ENCODE measurements at places on chromosomes 12 and 14.

DNA sequence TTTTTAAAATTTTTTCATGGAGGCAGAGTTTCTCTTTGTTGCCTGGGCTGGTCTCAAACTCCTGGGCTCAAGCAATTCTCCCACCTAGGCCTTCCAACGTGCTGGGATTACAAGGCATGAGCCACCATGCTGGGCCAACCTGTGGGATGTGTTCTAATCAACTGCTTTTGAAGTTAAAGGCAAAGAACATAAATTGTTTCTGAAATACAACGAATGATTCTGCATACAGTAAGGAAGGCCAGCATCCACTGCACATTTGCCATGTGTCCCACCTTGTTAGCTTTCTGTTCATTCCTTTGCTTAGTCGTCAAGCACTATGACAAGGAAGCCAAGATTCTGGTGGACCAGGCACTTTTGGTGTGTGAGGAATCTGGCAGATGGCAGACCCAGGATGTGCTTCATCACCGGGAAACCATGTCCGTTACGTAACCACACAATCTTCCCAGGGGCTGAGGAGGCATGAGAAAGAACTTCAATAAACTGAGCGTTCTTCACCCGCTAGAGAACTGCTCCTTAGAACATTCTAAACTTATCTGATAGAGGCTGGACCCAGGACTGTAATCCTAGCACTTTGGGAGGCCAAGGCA lies 24.5 kb downstream of the MOK start:
- H3K4me1 ChIP-seq: no peaks in the 10 kb centered on the region
- no peak overlapping the region for H3K27ac ChIP-seq
- no peak for DNase-seq
- H3K4me3 ChIP-seq: no peak overlapping the region
- no peaks in the 10 kb centered on the region for H3K27me3 ChIP-seq
- H3K36me3 ChIP-seq: no peaks in the 10 kb centered on the region

GRCh38 chr12:21370845-21371449 lies 1.8 kb upstream of the IAPP start:
- H3K4me1 ChIP-seq: peaks cover 12% of the 10 kb centered on the region
- no peak for DNase-seq
- no peak overlapping the region for H3K27ac ChIP-seq

DNA sequence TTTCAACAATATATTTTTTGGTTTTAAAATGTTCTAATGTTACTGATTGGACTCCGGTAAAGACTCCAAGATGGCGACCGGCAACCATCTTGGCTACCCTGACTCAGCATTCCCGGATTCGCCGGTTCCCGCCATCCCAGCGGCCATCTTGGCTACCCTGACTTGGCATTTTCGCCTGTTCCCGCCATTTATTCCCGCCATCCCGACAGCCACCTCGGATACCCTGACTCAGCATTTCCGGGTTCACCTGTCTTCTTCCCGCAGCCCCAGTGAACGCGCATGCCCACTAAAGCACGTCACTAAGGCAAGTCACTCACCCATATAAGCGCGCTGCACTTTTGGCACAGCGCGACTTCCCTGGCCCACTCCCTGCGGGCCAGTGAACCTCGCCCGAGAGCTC lies 9.0 kb upstream of the LRFN5 start:
- H3K4me3 ChIP-seq: no peak overlapping the region
- no peak overlapping the region for H3K27ac ChIP-seq
- H3K27me3 ChIP-seq: no peaks in the 10 kb centered on the region
- H3K4me1 ChIP-seq: no peaks in the 10 kb centered on the region
- no peaks in the 10 kb centered on the region for H3K36me3 ChIP-seq

GRCh38 chr14:26828741-26829140 lies 230.9 kb upstream of the NOVA1 start:
- H3K4me3 ChIP-seq: no peak overlapping the region
- DNase-seq: no peak
- H3K4me1 ChIP-seq: no peaks in the 10 kb centered on the region
- H3K27ac ChIP-seq: no peak overlapping the region

- no peak for DNase-seq
- H3K4me1 ChIP-seq: no peaks in the 10 kb centered on the region
- no peak overlapping the region for H3K4me3 ChIP-seq
- H3K36me3 ChIP-seq: no peaks in the 10 kb centered on the region
- H3K27me3 ChIP-seq: peaks cover 20% of the 10 kb centered on the region
Observed at GRCh38 chr12:28799348-28799747, 349.7 kb upstream of the FAR2 start.

All from central memory CD8-positive, alpha-beta T cell (primary cell).